Glutamatergic neuron (in vitro differentiated cells): ENCODE measurements at places on chromosomes 1 and 21.

GRCh38 chr1:164589961-164590507 lies 31.1 kb downstream of the PBX1 start:
- DNase-seq = no peak
- H3K4me1 ChIP-seq = peaks cover 36% of the 10 kb centered on the region
- H3K4me3 ChIP-seq = no peak overlapping the region
- no peaks in the 10 kb centered on the region for H3K27me3 ChIP-seq
- no peaks in the 10 kb centered on the region for H3K36me3 ChIP-seq

DNA sequence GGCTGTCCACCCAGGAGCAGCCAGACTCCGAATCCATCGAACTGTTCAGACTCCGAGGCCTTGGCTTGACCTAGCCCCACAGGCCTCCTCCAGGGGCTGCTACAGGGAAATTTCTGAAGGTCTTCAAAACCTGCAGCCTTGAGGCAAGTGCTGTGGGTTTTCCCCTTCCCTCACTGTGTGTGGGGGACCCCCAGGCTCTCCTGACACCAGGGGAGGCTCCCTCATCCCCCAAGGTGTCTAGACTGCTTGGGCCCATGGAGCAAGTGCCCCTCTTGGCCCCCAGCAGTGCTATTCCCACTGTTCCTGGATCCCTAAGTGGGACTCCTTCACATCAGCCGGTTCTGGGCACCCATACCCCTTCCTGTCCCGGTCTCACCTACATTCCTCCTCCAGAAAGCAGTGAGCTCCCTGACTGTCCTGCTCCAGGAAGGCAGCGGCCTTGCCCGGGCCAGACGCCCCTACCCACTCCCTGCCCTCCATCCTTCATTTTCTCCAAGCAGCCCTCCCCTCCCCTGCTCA lies 814 bp downstream of the PAQR7 start:
- peaks cover 3% of the 10 kb centered on the region for H3K4me1 ChIP-seq
- peak overlapping the region; percentile 91 for H3K4me3 ChIP-seq
- no peaks in the 10 kb centered on the region for H3K36me3 ChIP-seq
- DNase-seq = no peak
- H3K27ac ChIP-seq = no peak overlapping the region

DNA sequence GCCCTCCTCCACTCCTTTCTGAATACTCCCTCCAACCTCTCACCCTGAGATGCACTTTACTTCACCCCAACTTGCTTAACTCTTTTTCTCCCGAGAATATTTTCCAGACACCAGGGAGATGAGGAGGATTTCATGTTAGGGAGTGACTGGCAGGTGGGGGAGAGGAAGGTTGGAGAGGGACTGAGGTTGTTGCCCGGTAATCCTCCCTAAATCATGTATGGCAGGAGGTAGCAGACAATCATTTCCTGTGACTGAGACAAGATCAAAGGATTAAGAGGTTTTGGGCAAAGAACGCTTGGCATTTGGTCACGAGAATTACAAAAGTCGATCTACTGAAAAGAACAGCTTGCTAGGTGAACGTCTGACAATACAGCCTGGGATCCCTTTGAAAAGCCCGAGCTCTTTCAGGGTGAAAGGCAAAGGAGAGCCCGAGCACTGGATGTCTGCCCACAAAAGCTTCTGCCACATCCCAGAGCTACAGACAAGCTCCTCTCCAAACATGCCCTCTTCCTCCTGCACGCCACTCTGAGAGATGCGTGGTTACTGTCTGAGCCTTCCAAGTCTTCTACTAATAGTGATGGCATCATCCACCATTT lies 154.1 kb downstream of the DAB1 start:
- H3K27ac ChIP-seq = no peak overlapping the region
- no peaks in the 10 kb centered on the region for H3K27me3 ChIP-seq
- peaks cover 3% of the 10 kb centered on the region for H3K4me1 ChIP-seq
- no peaks in the 10 kb centered on the region for H3K36me3 ChIP-seq

DNA sequence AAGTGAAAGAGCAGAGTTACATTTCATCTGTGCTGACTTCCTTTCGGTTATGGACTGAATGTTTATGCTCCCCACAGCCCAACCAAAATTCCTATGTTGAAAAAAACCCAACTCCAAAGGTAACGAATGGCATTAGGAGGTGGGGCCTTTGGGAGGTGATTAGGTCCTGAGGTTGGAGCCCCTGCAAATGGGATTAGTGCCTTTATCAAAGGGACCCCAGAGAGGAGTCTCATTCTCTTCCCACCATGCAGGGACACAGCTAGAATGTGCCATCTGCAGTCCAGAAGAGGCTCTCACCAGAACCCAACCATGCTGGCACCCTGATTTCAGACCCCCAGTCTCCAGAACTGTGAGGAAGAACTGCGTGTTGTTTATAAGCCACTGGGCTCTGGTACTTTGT lies 199.3 kb downstream of the TOMM20 start:
- no peaks in the 10 kb centered on the region for H3K36me3 ChIP-seq
- no peak overlapping the region for H3K4me3 ChIP-seq
- H3K4me1 ChIP-seq = peaks cover 24% of the 10 kb centered on the region
- no peak for DNase-seq

- peaks cover 9% of the 10 kb centered on the region for H3K27me3 ChIP-seq
- no peak overlapping the region for H3K4me3 ChIP-seq
- no peak overlapping the region for H3K27ac ChIP-seq
Observed at GRCh38 chr1:205665201-205666045, 14.9 kb downstream of the SLC45A3 start.

GRCh38 chr1:236507022-236507700 lies 16.6 kb upstream of the LGALS8 start:
- no peaks in the 10 kb centered on the region for H3K36me3 ChIP-seq
- peaks cover 5% of the 10 kb centered on the region for H3K27me3 ChIP-seq
- no peak overlapping the region for H3K27ac ChIP-seq
- no peak overlapping the region for H3K4me3 ChIP-seq
- DNase-seq = no peak

GRCh38 chr1:111462370-111463028 lies 11.3 kb upstream of the C1orf162 start:
- H3K27me3 ChIP-seq = no peaks in the 10 kb centered on the region
- H3K4me3 ChIP-seq = no peak overlapping the region
- H3K4me1 ChIP-seq = no peaks in the 10 kb centered on the region
- no peak overlapping the region for H3K27ac ChIP-seq
- no peak for DNase-seq
- H3K36me3 ChIP-seq = no peaks in the 10 kb centered on the region

DNA sequence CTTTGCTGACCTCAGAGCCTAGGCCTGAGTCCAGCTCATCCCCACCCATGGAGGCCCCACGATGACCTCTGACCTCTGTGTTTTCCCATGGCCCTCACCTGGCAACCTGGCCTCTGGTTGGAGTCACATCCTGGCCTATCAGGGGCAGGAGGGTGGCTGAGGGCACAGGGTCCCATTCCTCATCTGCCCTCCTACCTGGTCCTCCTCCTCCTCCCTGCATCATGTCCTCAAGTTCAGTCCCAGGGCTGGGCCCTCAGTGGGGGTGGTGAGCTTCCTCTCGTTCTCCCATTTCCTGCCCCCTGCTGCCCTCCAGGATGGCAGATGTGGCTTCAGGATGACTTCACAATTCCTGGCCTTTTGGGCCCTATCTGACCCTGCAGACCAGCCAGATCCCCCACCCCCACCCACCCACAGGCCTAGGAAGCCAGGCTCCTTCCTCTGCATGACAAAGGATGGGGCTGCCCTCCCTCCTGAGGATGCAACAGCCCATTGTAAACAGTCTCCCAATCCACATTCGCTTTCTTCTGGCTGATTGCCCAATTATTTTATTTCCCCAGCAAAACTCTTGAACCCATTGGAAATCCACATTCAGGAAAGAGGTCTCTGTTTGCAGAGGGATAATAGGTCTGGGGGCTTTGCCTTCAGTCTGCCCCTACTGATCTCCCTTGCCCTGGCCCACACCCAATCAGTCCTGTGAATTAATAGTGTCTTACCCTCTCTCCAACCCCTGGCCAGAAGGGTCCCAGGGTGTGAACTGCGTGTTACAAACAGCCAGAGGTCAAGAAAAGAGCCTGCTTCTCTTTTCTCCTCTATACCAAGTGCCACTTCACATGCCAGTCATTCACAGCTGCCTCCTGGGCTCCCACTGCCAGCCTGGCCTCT lies 10.3 kb upstream of the LEFTY1 start:
- H3K4me3 ChIP-seq = no peak overlapping the region
- H3K36me3 ChIP-seq = peaks cover 11% of the 10 kb centered on the region
- peaks cover 1% of the 10 kb centered on the region for H3K4me1 ChIP-seq
- peaks cover 1% of the 10 kb centered on the region for H3K27me3 ChIP-seq

DNA sequence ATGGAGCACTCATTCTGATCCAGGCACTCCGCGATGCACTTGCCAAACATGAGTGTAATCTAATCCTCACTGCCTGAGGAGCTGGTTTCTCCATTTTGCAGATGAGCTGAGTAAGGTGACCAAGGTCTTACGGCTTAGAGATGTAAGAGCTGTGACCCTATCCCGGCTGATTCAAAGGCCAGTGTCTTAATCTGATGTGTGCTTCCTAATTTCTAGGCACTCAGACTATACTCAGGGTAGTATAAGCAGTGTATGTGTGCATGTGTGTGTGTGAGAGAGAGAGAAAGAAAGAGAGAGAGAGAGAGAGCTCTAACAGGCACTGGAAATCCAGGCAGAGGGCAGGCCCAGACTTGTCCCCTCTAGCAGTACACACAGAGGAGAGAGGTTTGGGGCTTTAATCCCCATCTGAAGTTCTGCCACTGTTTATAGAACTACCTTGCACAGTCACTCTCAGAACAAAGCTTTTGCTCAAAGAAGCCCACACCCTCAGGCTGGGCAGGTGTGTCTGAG lies 188.2 kb downstream of the ZBTB18 start:
- no peaks in the 10 kb centered on the region for H3K27me3 ChIP-seq
- no peaks in the 10 kb centered on the region for H3K36me3 ChIP-seq
- no peak for DNase-seq
- H3K4me1 ChIP-seq = peaks cover 3% of the 10 kb centered on the region
- H3K27ac ChIP-seq = peak overlapping the region; percentile 71
- H3K4me3 ChIP-seq = no peak overlapping the region

DNA sequence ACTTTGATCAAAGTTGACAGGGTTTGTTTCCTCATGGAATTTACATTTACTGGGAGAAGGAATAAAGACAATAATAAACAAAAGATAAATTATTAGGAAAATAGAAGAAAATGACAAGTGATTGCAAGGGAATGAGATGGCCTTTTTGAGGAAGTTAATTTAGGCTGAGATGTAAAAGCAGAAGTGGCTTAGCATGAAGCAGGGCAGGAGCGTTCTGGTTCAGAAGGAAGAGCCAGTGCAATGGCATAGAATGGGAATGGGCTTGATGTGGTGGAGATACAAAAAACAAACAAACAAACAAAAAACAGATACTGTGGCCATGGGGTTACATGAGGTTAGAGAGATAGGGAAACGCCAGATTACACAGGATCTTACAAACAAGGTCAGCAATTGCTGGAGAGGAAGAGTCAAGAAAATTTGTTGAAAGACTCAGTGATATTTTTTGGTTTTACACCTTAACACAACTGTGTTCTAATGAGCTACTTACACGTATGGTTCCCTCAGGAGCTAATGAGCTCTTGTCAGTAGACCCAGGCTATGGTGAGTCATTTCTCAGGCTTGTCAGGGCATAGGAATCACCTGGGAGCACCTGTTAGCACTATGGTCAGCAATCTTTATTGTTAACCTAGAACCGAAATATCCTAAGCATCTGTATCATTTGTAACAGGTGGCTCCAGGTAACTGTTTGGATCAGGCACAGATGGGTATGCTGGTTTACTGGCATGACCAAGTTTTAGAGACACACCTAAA lies 8.7 kb upstream of the CADM3 start:
- H3K36me3 ChIP-seq = no peaks in the 10 kb centered on the region
- no peak overlapping the region for H3K27ac ChIP-seq
- H3K4me3 ChIP-seq = no peak overlapping the region
- peaks cover 4% of the 10 kb centered on the region for H3K27me3 ChIP-seq
- no peak for DNase-seq

- no peaks in the 10 kb centered on the region for H3K36me3 ChIP-seq
- no peaks in the 10 kb centered on the region for H3K4me1 ChIP-seq
- no peak for DNase-seq
- H3K4me3 ChIP-seq = no peak overlapping the region
- H3K27ac ChIP-seq = no peak overlapping the region
Observed at GRCh38 chr1:183980951-183981525, 56.5 kb downstream of the COLGALT2 start.

- H3K4me1 ChIP-seq = peaks cover 8% of the 10 kb centered on the region
- no peaks in the 10 kb centered on the region for H3K36me3 ChIP-seq
- H3K4me3 ChIP-seq = no peak overlapping the region
- H3K27me3 ChIP-seq = no peaks in the 10 kb centered on the region
- no peak for DNase-seq
- no peak overlapping the region for H3K27ac ChIP-seq
Observed at GRCh38 chr1:59096501-59096900, 200.4 kb upstream of the FGGY start.

DNA sequence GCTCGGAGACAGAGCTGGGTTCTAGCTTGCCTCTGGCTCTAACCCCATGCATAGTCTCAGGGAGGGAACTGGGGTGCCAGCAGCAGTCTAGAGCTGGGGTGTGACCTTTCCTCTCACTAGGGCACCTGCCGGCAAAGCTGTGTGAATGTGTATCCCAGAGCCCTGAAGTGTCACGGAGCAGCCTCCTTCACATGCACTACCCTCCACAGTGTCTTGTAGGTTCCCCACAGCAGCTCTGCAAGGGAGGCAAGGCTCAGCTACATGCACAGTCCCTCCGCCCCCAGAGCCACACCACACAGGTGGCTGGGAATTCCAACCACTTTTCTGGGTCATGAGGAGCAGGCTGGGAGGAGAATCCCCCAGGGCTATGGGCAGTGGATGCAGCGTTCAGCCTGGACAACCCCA lies 7.7 kb upstream of the HPCA start:
- H3K4me1 ChIP-seq = peaks cover 41% of the 10 kb centered on the region
- no peak overlapping the region for H3K4me3 ChIP-seq
- H3K27me3 ChIP-seq = peaks cover 5% of the 10 kb centered on the region
- H3K27ac ChIP-seq = no peak overlapping the region
- H3K36me3 ChIP-seq = no peaks in the 10 kb centered on the region

DNA sequence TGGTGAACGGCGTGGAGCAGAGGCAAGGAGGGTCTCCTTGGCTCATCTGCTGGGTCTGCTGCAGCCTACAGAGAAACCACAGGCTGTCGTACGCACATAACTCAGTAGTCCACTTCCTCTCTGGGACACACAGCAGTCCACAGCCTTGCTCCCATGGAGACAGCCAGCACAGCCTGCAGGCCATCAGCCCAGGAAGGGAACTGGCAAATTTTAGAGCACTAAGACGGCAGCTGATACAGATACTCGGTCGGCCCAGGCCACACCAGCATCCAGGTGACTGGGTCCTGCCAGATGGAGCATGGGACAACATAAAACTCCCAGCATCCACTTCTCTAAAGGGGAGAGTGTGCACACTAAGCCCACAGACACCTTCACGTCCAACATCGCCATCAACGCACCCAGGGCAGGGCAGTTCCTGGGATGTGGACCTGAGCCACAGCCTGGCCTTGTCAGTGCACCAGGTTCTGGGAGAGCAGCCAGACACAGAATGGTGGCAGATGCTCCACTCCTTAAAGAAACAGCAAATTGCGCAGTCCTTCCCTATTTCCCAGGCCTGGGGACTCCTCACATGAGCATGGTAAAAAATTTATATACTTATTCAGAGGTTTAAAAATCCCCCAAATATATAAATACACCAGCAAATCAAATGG lies 247.1 kb upstream of the RAB4A start:
- no peak overlapping the region for H3K27ac ChIP-seq
- H3K4me1 ChIP-seq = peaks cover 53% of the 10 kb centered on the region
- DNase-seq = no peak
- H3K4me3 ChIP-seq = no peak overlapping the region

- peaks cover 26% of the 10 kb centered on the region for H3K4me1 ChIP-seq
- peak overlapping the region; percentile 43 for H3K4me3 ChIP-seq
- peak; percentile 46 for DNase-seq
- peaks cover 4% of the 10 kb centered on the region for H3K27me3 ChIP-seq
Observed at GRCh38 chr1:158059984-158060383, 66.5 kb downstream of the KIRREL1 start.
